ENCODE measurements at places on chromosomes 2 and 18.

DNA sequence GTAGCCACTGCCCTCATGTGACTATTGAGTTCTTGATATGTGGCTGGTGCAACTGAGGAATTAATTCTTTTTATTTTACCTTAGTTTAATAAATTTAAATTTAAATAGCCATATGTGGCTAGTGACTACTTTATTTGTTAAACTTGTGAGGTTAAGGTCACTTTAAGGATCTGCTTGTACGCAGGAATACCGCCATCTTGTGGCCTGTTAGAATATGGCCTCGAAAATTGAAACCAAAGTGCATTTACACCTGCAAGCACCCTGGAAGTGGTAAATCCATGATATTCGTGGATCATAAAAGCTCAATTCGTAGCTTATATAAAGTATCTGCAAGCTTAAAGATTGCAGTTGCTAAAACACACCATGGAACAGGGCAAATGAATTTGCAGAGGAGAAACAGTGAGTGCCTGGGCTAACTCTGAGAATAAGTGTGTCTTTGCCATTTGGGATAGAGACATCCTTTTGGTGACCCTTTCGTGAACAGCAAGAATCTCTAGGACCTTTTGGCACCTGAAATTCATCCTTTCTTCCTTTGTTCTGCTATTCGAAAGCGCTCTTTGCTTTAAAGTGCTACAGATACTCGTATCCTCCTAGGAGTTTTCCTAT, 59.9 kb upstream of the REG3A start:
- no peak for DNase-seq

- no peak for DNase-seq
These were observed 38.3 kb upstream of the BMPR2 start for GRCh38 chr2:202337706-202338346.

DNA sequence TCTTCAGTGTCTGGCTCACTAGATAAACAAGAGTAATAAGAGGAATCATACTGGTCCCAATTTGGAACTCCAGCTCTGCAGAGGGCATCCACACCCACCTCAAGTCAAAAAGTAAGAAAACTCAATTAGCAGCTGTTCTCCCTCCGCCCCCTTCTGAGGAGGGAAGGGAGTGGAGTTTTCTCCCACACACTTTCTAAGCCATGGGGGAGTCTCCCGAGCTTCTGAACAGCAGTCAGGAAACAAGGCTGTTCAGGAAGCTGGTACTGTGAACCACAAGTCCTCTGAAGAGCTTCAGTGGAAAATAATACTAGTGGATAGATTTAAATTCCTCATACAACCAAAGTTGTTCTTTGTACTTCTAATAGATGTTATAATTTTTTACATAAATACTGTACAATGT, 32.9 kb upstream of the SPTBN1 start:
- no peak for DNase-seq

DNA sequence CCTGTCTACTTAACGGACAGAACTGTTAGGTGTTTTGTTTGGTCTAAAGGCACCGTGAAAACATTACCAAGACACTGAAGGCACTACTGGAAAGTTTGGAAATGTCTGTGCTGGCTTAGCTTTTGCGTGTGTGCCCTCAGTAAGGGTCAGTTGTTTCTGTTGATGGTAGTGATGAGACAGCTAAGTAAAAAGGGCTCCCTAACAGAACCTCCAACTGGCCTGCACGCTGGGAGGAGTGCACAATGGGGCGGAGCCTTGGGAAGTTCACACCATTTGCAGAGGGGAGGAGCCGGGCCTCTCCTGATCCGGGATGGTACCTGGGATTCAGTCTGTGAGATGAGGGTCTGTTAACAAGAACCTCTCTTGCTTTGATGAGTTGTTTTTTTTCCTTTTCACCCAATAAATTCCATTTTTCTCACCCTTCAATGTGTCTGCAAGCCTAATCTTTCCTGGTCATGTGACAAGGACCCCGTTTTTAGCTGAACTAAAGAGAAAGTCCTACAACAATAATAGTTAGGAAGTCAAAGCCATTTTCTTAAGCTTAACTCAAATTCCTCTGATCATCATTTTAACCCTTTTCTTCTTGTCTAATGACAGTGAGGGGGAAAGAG, 368.7 kb downstream of the PARD3B start:
- DNase-seq: no peak

GRCh38 chr18:76988031-76988826, 144.4 kb downstream of the MBP start:
- DNase-seq: no peak
